ENCODE measurements at places on chromosomes 1 and 21. TPM values are rescaled to one million over a fixed set of nuclear protein-coding genes. Genes with fewer than 3 reads are reported as not detected.

DNA sequence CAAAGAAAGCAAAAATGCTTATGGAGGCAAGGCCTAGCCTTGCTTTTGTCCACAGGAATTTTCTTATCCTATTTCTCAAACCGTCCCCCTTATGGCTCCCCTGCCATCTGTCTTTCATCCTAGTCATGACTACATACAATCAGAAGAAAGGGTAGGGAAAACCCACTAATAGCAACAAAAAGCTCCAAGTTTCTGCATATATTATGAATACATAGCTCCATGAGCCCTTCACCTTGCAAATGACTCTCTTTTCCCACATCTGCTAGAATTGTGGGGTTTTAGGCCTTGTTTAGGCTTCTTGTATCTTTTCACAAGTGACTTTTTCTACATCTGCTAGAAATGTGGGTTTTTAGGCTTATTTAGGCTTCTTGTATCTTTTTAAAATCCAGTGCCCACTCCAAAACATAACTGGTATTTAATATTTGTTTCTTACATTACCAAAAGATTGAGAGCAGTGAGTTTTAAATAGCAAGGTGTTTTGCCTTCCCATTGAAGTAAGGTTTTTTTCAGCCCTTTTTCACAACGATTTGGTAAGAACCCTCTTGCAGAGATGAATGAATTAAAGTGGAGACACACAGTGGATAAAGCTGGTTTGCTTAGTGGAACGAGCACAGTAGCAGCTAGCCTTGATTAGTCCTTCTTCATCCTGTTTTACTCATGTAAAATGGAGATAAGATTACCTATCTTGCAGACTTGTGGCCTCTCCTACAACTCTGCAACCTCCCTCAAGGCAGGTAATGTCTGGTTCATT is 4.4 kb downstream of the GADD45A start:
- H3K4me3 ChIP-seq, result no peak overlapping the region
- no peak overlapping the region for H3K27ac ChIP-seq
- H3K4me1 ChIP-seq, result peaks cover 10% of the 10 kb centered on the region
- no peaks in the 10 kb centered on the region for H3K27me3 ChIP-seq
- no peak for DNase-seq

GRCh38 chr1:215133532-215133931 is 51.0 kb downstream of the KCNK2 start:
- no peaks in the 10 kb centered on the region for H3K4me1 ChIP-seq
- no peak overlapping the region for H3K4me3 ChIP-seq
- no peaks in the 10 kb centered on the region for H3K27me3 ChIP-seq
- DNase-seq, result no peak
- H3K27ac ChIP-seq, result no peak overlapping the region

GRCh38 chr21:44428281-44428960 is 26.9 kb upstream of the LRRC3 start:
- no peak overlapping the region for H3K4me3 ChIP-seq
- H3K36me3 ChIP-seq, result peaks cover 6% of the 10 kb centered on the region
- DNase-seq, result peak; percentile 68
- H3K27ac ChIP-seq, result no peak overlapping the region
- H3K4me1 ChIP-seq, result no peaks in the 10 kb centered on the region

DNA sequence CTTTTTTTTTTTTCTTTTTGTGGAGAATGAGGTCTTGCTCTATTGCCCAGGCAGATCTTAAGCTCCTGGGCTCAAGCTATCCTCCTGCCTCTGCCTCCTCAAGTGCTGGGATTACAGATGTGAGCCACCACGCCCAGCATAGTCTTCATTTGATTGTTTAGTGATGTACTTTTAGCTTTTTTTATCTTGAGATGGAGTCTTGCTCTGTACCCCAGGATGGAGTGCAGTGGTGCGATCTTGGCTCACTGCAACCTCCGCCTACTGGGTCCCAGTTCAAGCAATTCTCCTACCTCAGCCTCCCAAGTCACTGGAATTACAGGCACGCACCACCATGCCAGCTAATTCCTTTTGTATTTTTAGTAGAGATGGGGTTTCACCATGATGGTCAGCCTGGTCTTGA is 24.0 kb upstream of the LRRC3 start:
- peak; percentile 7 for DNase-seq
- no peak overlapping the region for H3K27ac ChIP-seq
- no peaks in the 10 kb centered on the region for H3K4me1 ChIP-seq
- no peaks in the 10 kb centered on the region for H3K27me3 ChIP-seq
- no peak overlapping the region for H3K4me3 ChIP-seq

- no peaks in the 10 kb centered on the region for H3K27me3 ChIP-seq
- DNase-seq, result no peak
- H3K4me1 ChIP-seq, result no peaks in the 10 kb centered on the region
- H3K4me3 ChIP-seq, result no peak overlapping the region
These were observed 210.2 kb downstream of the APP start for GRCh38 chr21:25960402-25960801.

- no peak overlapping the region for H3K4me3 ChIP-seq
- no peaks in the 10 kb centered on the region for H3K27me3 ChIP-seq
- no peaks in the 10 kb centered on the region for H3K36me3 ChIP-seq
- no peaks in the 10 kb centered on the region for H3K4me1 ChIP-seq
- DNase-seq, result no peak
These were observed 10.8 kb downstream of the SCNN1D start for GRCh38 chr1:1291023-1291528.

The CYP4X1 gene
- total RNA-seq, result not detected

The ANKRD65 gene
- total RNA-seq, result not detected

The ACTL8 gene
- not detected for total RNA-seq

The TTLL10 gene
- 1.7 TPM for total RNA-seq

The FNDC10 gene
- total RNA-seq, result 2.8 TPM

The KIF21B gene
- 129 TPM for total RNA-seq

The SIKE1 gene
- 53.4 TPM for total RNA-seq

The DMAP1 gene
- 61.1 TPM for total RNA-seq

The LGR6 gene
- total RNA-seq, result 65.2 TPM
